ENCODE measurements at places on chromosomes 6 and 20. TPM values are rescaled to one million over a fixed set of nuclear protein-coding genes. Genes with fewer than 3 reads are reported as not detected.
A peak's percentile ranks its signal among the peaks of the same experiment; 100 is the strongest.

GRCh38 chr6:168181876-168182275, 102.9 kb upstream of the FRMD1 start:
- H3K36me3 ChIP-seq: no peaks in the 10 kb centered on the region
- H3K4me3 ChIP-seq: no peak overlapping the region
- H3K4me1 ChIP-seq: no peaks in the 10 kb centered on the region
- no peak for DNase-seq

DNA sequence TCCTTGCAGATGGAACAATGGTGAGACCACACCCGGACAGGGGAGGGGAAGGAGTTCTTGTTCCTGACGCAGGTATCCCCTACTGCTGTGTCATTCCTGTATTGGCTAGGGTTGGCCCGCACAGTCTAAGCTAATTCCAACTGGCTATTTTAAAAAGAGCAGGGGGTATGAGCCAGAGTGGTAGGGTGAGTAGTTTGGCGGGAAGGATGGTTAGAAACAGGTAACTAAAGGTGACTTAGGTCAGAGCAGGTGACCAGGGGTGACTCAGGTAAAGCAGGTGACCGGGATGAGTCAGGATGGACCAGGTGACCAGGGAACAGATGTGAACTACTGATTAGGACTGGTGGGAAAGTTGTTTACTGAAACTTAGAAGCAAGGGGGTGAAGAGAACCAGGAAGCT, 58.0 kb downstream of the ZNF292 start:
- H3K4me1 ChIP-seq: peaks cover 8% of the 10 kb centered on the region
- DNase-seq: no peak
- no peak overlapping the region for H3K27ac ChIP-seq

- H3K4me1 ChIP-seq: no peaks in the 10 kb centered on the region
- DNase-seq: no peak
- H3K27me3 ChIP-seq: peaks cover 18% of the 10 kb centered on the region
- no peak overlapping the region for H3K27ac ChIP-seq
Measured at GRCh38 chr6:127727260-127727953, 150.4 kb downstream of the C6orf58 start.

- no peak overlapping the region for H3K27ac ChIP-seq
- H3K4me1 ChIP-seq: no peaks in the 10 kb centered on the region
- H3K36me3 ChIP-seq: no peaks in the 10 kb centered on the region
- H3K27me3 ChIP-seq: no peaks in the 10 kb centered on the region
- H3K4me3 ChIP-seq: no peak overlapping the region
- DNase-seq: no peak
Measured at GRCh38 chr6:168277274-168277669, 42.3 kb downstream of the DACT2 start.

DNA sequence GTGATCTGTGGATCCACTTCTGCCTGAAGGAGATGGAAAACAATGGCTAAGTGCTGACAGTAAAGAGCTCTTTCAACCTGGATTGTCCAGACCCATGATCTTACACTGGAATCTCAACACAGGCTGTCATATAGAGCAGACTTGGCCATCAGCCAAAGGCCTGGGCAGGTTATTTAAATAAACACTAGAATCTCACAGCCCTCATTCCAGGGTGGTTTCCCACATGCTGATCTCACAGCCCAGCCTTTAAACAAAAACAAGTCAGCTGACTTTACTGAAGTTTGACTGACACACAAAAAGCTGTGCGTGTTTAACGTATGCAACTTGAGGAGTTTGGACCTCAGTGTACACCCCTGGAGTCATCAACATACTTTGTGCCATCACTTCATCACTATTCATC, 28.4 kb downstream of the SYNDIG1 start:
- H3K27me3 ChIP-seq: no peaks in the 10 kb centered on the region
- DNase-seq: peak; percentile 33
- no peak overlapping the region for H3K4me3 ChIP-seq
- H3K4me1 ChIP-seq: no peaks in the 10 kb centered on the region

DNA sequence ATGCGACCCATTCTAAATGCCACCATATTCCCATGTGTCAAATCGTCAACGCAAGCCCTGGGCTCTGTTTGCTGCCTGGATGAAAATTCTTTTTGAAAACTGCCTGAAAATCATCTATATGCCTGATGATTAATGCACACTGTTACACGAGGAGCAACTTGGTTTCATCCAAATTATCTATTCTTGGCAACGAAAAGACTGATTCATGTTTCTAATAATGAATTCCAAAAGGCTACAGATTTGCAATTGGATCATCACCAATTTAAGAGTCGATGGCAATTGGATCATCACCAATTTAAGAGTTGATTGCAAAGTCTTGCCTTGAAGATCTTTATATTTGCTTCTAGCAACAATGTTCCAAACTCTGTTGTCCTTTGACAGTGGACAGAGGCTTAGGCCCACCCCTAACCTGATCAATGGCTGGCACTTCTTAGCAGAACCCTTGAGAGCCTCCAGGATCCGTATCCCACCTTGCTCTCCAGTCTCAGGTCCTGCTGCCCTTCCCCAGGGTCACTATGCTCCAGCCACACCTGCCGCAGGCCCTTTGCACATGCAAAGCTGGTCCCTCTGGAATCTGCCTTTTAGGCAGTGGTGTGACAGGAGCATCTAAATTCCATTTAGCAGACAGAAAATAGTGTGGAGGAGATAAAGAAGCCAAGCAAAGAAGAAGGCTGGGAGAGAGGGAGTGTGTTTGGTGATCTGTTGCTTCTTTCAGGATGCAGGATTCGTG, 460.9 kb upstream of the SULF2 start:
- H3K4me3 ChIP-seq: no peak overlapping the region
- no peak overlapping the region for H3K27ac ChIP-seq
- peaks cover 2% of the 10 kb centered on the region for H3K27me3 ChIP-seq

Gene SIGLEC1
- not detected for total RNA-seq

DNA sequence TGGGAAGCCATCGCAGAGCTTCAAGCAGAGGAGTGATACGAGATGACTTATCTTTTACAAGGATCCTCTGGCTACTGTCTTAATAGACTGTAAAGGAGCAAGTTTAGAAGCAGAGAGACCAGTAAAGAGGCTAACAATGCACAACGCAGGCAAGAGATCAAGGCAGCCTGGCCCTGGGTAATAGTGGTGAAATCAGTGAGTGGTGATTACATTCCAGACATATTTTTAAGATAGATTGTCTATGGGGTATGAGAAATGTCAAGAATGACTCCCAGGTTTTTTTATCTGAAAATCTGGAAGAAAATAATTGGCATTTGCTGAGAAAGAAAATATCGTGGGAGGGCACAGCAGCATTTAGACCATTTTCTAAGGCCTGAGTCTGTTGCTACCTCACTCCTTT, 213.6 kb upstream of the HTR1E start:
- no peaks in the 10 kb centered on the region for H3K36me3 ChIP-seq
- no peak overlapping the region for H3K4me3 ChIP-seq
- no peaks in the 10 kb centered on the region for H3K27me3 ChIP-seq
- no peaks in the 10 kb centered on the region for H3K4me1 ChIP-seq

GRCh38 chr6:56734335-56734734, 91.6 kb upstream of the DST start:
- H3K27ac ChIP-seq: no peak overlapping the region
- peaks cover 15% of the 10 kb centered on the region for H3K4me1 ChIP-seq
- no peaks in the 10 kb centered on the region for H3K36me3 ChIP-seq
- no peaks in the 10 kb centered on the region for H3K27me3 ChIP-seq
- no peak for DNase-seq

Gene OR5V1
- total RNA-seq: not detected

DNA sequence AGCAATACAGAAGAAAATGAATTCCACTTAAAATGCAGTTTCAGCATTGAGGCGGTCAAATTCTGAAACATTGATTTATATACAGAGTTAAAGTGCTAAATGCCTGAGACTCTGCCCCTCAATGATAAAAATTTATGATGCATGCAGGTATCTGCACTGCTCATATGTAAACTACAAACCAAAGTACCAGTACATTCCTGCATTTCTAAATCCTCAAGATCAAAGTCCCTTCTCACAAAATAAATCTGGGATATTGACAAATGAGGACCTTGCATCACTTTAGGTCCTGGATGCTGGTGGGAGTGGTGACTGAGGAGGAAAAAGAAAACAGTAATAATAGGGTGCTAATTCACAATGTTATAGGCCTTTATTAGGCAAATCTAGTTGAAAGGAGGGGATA, 101.9 kb downstream of the FIG4 start:
- H3K4me1 ChIP-seq: peaks cover 15% of the 10 kb centered on the region
- no peaks in the 10 kb centered on the region for H3K36me3 ChIP-seq
- H3K4me3 ChIP-seq: no peak overlapping the region
- no peak for DNase-seq
- no peak overlapping the region for H3K27ac ChIP-seq
- H3K27me3 ChIP-seq: no peaks in the 10 kb centered on the region

Data from IMR-90 (cell line).